ENCODE measurements at places on chromosomes 12 and 14.

GRCh38 chr12:9961106-9961505, 10.1 kb upstream of the CLEC12A start:
- DNase-seq, result no peak

DNA sequence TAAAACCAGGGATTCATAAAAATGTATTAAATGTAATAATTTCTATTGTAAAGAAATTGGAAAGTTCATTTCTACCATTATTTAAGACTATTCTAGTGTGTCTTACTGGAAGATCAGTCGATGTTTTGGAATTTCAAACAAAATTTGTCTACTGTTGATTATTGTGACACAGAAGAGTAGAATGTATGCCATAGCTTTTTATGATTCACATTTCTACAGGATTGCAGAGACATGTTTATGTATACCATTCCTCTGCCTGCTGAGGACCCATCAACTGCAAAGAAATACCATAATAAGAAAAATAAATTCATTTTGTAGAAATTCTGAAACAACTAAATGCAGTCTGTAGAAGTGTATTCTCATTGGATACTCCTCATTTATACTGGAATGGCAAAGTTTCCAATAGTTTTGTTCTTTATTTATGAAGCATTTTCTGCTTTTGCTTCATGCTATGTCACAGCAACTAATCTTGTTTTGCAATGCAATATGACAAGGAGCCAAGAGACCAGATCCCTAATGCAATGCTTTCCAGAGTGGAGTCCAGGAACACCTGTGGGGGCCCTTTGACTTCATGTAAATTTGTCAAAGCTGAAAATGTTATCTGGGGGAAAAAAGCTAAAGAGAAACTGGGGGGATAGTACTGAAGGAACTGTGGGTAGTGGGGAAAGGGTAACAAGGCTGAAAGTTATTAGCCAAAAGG, 172.9 kb upstream of the LRIG3 start:
- DNase-seq, result no peak

GRCh38 chr12:131950182-131950913, 606 bp downstream of the EP400 start:
- no peak for DNase-seq

- no peak for DNase-seq
Observed at GRCh38 chr12:65232476-65233077, 45.9 kb upstream of the MSRB3 start.

GRCh38 chr14:68401855-68402254, 391.0 kb downstream of the ZFP36L1 start:
- DNase-seq, result no peak

DNA sequence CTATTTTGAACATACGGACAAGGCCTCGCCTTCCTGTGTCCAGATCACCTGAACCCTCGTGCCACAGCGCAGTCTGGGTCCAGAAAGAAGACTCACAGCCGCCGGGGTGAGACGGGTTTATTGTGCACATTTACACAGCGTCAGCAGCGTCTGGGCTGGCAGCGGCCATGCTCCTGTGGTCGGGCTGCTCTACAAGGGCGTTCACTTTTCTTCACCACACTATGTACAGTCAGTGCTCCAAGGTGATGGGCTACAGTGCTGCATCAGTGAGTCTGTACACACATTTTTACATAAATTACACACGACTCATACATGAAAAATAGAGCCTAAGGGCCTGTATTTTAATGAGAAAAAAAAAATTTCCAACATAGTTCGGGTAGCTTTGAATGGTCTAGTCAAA, 18.0 kb downstream of the ZFYVE21 start:
- DNase-seq, result no peak

GRCh38 chr12:116697305-116697704, 40.6 kb downstream of the SPRING1 start:
- DNase-seq, result peak; percentile 45

- DNase-seq, result peak; percentile 47
Observed at GRCh38 chr12:52164624-52165023, 27.2 kb downstream of the KRT80 start.

DNA sequence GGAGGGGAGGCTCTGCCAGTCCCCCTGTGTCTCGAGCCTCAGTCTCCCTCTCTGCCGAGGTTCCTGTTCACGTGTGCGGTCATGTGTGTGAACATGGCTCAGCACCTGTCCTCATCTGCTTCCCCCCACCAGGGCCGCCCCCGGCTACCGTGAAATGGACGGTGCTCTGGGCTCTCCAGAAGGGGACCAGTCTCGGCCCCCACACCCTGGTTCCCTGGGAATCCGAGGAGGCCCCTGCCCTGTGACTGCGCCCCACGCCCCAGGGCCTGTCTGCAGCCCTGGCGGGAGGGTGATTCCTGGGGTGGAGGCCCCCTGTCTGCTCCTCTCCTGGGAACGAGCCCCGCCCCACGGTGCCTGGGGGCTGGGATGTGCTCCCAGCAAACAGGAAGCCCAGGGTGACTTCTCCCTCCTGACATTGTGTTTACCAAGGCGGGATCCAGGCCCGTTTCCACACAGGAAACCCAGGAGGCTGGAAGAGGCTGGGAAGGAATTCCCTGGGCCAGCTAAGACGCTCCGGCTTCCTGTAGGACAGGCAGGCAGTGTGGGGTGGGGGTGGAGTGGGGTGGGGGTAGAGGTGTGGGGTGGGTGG, 46.6 kb downstream of the KIF26A start:
- DNase-seq, result peak; percentile 38

GRCh38 chr12:31023271-31023724, 50.4 kb upstream of the DDX11 start:
- DNase-seq, result no peak

GRCh38 chr12:61514016-61514415, 746.2 kb upstream of the USP15 start:
- DNase-seq, result no peak

GRCh38 chr12:67370979-67371378, 101.8 kb downstream of the CAND1 start:
- DNase-seq, result no peak

DNA sequence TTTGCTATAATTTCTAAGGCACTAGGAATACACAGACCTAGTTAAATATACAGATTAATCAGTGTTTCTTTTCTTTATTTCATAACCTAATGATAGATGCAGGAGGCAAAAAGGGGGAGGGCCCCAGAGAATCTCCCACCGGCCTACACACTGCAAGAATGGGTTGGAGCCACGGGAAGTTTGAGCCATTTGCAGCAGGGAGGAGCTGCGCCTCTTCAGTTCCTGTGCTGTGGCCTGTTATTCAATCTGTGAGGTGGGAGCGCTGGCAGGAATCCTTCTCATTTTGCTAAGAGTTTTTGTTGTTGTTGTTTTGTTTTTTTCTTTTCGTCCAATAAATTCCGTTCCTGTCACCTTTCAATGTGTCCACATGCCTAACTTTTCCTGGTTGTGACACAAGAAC, 251.3 kb upstream of the RPL10L start:
- DNase-seq, result no peak

GRCh38 chr12:132506328-132507160, 16.6 kb downstream of the FBRSL1 start:
- DNase-seq, result peak; percentile 80

GRCh38 chr12:50612882-50613281, 108.1 kb downstream of the DIP2B start:
- no peak for DNase-seq

- no peak for DNase-seq
Observed at GRCh38 chr14:77980475-77981321, 180.8 kb downstream of the ADCK1 start.

DNA sequence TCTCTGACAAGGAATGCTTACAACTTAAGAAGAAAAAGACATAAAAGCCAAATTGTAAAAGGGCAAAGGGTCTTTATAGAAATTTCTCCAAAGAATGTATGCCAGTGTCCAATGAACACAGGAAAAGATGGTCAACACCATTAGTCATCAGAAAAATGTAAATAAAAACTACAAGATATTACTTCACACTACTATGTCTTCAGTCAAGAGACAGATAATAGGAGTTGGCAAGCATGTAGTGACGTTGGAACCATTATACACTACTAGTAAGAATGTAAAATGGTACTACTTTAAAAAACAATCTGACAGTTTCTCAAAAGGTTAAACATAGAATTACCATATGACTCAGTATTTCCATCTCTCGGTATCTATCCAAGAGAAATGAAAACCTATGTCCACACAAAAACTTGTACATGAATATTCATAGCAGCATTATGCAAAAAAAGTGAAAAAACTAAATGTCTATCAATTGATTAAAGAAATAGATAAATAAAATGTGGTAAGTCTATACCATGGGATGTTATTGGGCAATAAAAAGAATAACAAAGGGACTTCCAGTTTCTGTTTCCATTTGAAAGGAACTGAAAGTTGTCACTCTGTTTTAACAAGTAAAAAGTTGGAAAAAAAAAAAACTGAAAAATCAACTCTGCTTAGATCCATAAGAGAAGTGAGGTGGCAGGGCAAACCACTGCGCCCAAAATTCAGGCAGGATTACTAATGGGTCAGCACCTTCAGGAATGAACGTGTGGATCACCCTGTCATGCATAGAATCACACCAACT, 69.8 kb downstream of the ALG10B start:
- no peak for DNase-seq

GRCh38 chr12:95607642-95608041, 56.4 kb upstream of the USP44 start:
- no peak for DNase-seq

GRCh38 chr14:101893759-101894158, 70.6 kb upstream of the DYNC1H1 start:
- no peak for DNase-seq

GRCh38 chr12:58914457-58914856, 5.8 kb downstream of the LRIG3 start:
- no peak for DNase-seq

GRCh38 chr12:95940514-95940913, 1.9 kb downstream of the CCDC38 start:
- no peak for DNase-seq

DNA sequence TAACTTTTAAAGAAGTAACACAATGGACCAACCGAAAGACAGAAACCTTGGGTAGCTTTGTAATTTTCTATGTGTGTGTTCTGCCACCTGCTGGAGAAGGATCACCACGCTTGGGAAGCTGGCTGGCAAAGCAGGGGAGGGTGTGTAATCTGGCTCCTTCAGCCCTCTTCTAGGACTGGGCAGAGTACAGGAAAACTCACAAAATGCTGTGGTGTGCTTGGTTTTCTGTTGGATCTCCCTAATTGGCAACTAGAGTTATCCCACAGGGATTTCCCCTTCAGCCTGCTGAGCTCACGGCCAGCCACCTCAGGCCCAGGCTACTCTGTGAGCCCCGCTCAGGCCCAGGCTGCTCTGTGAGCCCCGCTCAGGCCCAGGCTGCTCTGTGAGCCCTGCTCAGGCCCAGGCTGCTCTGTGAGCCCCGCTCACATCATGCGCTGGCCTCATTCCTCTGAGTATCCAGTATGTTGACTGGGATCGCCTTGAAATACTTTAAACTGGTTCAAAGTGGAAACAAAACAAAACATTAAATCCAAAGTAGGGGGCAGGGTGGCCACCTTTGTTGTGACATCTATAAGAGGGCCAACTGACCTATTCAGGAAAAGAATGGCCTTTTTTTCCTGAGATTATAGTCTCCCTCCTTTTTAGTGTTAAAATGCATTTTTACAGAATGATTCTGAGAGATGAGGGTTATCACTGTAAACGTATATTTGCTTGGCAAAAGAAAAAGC, 52.0 kb upstream of the RNU6-8 start:
- peak; percentile 73 for DNase-seq

GRCh38 chr14:92956961-92957360, 34.0 kb downstream of the CHGA start:
- no peak for DNase-seq

- no peak for DNase-seq
Observed at GRCh38 chr14:79021766-79022165, 851.6 kb downstream of the NRXN3 start.

GRCh38 chr14:96486705-96487104, 15.5 kb upstream of the PAPOLA start:
- no peak for DNase-seq

DNA sequence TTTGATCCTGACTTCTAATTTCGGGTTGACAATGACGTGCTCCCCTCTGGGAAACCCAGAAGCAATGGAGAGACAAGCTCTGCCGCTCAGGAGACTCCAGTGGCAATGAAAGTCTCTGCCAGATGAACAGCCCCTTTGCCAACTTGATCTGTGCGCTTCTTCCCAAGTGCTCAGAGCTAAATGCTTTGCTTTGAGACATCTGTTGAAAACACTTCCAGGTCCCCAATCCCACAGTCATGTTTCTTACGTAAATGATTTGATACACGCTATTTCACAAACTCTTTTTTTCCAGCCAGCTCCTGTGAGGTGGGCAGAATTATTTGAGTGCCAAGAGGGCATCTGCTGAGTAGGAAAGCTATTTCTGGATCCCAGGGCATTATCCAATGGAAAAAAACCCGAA, 147.6 kb downstream of the RIMBP2 start:
- no peak for DNase-seq

DNA sequence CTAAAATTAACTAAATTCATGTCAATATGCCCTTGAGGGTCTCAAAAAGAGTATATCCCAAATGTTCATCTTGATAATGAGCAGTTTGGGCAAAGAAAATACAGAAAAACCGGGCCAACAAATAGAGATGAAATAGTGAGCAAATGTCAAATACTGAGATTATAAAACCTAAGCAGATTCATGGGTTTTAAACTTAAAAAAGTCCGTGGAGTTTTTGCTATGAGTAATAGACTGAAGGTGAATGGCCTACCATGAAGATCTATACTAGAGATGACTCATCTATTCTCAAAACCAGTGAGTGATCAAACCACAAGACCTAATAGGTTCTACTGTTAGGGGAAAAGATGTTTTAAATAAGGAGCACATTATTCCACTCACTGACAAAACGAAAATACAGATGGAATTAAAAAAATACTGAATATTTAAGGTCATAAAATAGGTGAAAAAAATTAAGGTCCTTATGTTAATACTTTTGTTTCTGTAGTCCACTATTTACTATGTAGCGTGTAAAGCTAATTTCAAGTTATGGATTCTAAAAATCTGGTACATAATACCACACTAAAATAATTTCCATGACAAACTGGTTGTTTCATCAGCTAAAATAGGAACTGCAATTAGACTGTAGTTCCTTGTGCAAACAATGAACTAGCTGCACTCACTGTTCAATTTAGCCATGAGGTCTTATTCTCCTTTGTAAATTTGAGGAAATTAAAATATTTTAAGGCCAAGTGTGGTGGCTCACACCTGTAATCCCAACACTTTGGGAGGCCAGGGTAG, 5.0 kb downstream of the HNRNPC start:
- DNase-seq, result peak; percentile 48

DNA sequence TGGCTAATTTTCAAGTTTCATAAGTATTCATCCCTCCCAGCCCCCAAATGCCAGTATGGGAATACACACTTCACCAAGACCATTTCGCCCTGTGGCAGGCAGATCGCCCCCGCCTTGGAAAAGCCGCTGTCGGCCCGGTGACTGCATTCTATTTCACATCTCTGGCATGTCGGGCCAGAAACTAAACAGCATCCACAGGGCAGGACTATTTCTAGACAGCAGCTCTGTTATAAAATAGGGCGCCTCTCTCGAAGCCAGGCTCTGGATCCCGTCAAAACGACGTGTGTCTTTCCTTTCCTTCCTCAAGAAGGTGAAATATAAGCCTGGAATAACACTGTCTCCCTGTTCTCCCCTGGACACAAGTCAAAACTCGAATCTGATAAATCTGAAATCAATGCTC, 56.8 kb downstream of the GSC start:
- DNase-seq, result no peak
